Suppressor macrophage treated with lipopolysaccharide for 1 hour (primary cell): ENCODE measurements at places on chromosomes 3 and 15.

- no peak for DNase-seq
Measured at GRCh38 chr3:195873281-195873887, 35.0 kb downstream of the TNK2 start.

- no peak for DNase-seq
Measured at GRCh38 chr3:150738688-150739087, 24.3 kb downstream of the SIAH2 start.

DNA sequence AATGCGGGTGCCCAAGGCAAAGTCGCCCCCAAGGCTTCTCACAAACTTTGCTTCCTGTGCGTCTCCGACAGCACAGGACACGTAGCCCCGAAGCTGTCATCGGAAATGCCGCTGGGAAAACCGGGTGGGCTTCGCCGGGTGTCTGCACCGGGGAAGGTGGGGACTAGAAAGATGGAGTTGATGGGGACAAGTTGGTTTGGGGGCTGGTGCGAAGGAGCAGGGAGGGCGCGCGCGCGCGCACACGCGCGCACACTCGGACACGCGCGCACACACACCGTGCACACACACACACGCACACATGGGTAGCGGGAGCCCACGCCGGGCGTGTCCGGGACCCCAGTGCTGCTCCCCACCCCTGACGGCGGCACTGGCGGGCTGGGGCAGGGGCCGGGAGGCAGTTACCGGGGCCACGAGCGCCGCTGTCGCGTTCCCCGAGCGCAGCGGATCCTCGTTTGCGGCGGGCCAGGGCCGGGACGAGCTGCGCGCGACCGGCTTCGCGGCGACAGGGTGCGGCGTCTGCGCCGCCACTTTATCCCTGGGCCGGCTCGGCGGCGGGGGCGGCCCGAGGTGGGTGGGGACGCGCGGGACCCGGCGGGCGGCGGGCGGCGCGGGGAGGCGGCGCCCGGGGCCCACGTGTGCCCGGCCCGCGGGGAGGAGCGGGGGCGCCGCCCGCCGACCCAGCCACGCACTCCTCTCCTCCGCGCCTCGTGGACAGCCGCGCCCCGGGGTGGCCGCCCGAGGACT, 539 bp upstream of the MGLL start:
- DNase-seq = peak; percentile 91

DNA sequence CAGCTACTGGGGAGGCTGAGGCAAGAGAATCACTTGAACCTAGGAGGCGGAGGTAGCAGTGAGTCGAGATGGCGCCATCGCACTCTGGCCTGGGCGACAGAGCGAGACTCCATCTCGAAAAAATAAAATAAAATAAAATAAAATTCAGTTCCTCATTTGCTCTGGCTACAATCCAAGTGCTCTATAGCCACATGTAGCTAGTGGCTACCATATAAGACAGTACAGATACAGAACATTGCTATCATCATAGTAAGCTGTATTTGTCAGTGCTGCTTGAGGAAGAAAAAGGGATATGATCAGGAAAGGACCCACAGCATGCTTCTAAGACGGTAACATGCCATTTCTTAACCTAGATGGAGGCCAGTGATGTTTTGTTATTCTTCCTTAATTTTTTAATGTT, 88.7 kb upstream of the CDAN1 start:
- no peak for DNase-seq

DNA sequence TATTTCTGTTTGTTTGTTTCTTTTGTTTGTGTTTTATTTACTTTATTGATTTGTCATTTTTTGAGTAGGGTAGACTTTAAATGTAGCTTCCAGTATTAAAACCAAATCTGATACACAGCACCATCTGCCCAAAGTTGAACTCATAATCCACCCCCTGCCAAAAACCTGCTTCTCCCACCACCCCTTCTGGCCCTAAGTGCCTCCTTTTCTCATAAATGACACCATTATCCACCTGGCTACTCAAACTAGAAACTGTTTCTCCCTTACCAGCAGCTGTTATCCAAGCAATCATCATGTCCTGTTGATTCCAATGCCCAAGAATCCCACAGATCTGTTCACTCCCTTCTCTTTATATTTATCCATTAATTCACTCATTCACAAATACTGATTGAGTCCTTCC, 21.8 kb upstream of the PTX3 start:
- DNase-seq = no peak

DNA sequence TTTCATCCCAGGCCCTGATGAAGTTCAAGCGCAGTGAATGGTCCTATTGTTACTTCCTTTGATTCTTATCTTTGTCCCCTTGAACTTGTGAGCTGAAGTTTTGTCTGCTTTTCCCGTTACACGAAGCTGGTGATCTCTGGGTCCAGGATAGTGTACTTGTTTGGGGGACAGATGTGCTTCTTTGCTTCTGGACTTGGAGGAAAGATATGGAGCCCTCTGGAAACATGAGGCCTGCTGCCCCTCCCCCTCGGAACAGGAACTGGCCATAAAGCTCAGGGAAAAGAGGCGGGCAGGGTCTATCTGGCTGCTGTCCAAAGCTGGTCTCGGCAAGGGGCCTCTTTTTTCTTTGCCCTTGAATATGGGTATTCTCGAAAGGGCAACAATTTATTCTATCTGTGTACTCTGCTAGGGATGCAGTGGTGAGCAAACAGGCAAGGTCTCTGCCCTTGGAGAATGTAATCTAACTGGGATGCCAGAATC, 47.6 kb downstream of the IDH2 start:
- DNase-seq = no peak

DNA sequence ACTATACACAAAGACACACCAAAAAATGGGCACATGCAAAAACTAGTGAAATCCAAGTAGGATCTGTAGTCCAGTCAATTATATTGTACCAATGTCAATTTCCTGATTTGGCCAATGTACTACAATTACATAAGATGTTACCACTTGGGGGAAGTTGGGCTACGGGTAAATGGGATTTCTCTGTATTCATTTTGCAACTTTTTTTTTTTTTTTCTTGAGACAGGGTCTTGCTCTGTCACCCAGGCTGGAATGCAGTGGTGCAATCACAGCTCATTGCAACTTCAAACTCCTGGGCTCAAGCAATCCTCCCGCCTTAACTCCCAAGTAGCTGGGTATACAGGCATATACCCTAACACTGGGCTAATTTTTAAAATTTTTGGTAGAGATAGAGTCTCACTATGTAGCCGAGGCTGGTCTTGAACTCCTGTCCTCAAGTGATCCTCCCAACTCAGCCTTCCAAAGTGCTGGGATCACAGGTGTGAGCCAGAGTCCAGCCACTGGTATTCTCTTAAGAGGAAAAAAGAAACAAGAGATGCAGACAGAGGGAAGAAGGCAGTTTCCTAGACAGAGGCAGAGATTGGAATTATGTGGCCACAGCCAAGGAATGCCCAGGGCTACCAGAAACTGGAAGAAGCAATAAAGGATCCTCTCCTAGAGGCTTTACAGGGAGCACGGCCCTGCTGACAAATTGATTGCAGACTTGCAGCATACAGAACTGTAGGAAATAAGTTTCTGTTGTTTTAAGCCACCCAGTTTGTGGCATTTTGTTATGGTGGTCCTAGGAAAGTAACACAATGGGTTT, 33.3 kb downstream of the TFDP2 start:
- peak; percentile 18 for DNase-seq

DNA sequence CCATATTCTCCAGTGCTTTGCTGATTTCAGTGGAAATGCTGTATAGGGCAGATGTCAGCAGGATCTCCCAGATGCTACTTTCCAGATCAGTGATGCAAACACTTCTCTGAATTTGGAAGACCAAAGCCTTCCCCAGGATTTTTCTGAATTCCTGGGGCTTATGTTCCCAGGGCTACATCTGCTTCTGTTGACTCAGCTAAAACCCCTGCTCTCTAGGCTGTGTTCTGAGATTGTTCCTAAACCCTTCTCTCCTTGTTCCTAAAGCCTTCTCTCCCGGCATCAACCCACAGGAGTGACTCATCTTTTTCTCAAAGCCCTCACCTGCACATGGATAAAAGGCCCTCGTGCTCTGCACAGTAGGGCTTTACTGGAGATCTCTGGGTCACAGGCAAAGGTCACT, 35.5 kb downstream of the FAH start:
- no peak for DNase-seq

- DNase-seq = no peak
Measured at GRCh38 chr15:63906266-63906584, 72.5 kb upstream of the HERC1 start.

DNA sequence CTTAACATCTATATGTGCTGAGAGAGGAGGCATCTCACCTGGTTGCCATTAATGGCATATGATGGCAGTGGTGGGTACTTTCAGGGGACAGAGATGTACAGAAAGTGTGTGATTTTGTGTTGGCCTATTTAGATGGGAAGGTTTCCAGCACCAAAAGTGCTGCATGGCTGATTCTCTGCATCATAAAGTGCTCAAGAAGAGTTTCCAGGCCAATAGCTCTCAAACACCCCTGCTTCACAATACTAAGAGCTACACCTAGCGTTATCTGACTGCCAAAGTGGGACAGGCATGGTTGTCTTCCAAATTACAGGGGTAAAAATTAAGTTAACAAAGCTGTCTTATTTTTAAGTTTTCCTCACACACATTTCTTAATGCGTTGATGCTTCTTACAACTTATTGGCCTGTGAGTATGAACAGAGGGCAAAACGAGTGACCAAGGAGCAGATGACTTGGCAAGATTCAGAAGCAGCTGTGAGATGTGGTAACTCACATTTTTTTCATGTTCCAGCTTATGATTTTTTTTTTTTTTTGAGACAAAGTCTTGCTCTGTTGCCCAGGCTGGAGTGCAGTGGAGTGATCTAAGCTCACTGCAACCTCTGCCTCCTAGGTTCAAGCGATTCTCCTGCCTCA, 41.4 kb upstream of the VEPH1 start:
- no peak for DNase-seq

DNA sequence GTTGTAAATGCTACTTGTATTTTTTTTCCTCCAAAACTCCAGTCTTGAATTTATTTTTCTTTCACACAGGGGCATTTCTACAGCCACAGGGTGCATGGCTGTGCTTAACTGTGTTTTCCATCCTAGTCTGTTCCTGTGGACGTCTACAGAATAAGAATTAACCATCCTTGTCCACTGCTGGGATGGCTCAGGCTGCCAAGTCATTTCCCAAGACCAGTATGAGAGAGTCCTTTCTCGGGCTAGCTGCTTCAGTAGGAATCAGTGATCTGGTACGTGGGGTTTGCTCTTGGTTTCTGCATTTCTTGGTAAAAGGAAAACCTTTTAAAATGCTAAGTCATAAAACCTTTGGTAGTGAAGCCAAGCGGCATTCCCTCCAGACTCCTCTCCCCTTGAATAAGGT, 29.8 kb downstream of the CHDH start:
- no peak for DNase-seq

DNA sequence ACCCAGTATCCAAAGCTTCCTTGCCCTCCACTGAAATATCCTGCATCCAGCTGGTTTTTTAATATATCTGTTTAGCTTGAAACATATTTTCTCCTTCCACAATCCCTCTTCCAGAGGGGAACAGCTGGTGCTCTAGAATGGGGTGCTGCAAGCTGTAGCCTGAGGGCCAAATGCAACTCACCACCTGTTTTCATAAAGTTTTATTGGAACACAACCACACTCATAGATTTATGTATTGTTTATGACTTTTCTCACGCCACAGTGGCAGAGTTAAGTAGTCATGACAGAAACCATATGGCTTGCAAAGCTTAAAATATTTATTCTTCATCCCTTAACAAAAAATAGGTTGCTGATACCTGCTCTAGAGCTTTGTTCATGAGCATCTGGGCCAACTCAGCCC, 298.7 kb downstream of the CLSTN2 start:
- DNase-seq = no peak

- DNase-seq = peak; percentile 57
Measured at GRCh38 chr15:51341366-51342226, at the start of gene GLDN. Gene GLDN, plus strand, starts transcription at chr15:51341655. Its CDS starts 30 bp downstream, at chr15:51341685.

- DNase-seq = no peak
Measured at GRCh38 chr3:186246941-186247340, 115.1 kb downstream of the DGKG start.

GRCh38 chr3:53702776-53703530, 143.3 kb downstream of the CHDH start:
- DNase-seq = no peak

GRCh38 chr3:43768381-43768973, 77.7 kb downstream of the ABHD5 start:
- peak; percentile 30 for DNase-seq
